Skin of body (tissue), 3 donors: ENCODE measurements at places on chromosomes 4 and X.

GRCh38 chr4:184352891-184353290 lies 121.5 kb downstream of the IRF2 start:
- DNase-seq, result no peak

GRCh38 chr4:32601848-32602247 lies 1881.7 kb downstream of the PCDH7 start:
- DNase-seq, result no peak

DNA sequence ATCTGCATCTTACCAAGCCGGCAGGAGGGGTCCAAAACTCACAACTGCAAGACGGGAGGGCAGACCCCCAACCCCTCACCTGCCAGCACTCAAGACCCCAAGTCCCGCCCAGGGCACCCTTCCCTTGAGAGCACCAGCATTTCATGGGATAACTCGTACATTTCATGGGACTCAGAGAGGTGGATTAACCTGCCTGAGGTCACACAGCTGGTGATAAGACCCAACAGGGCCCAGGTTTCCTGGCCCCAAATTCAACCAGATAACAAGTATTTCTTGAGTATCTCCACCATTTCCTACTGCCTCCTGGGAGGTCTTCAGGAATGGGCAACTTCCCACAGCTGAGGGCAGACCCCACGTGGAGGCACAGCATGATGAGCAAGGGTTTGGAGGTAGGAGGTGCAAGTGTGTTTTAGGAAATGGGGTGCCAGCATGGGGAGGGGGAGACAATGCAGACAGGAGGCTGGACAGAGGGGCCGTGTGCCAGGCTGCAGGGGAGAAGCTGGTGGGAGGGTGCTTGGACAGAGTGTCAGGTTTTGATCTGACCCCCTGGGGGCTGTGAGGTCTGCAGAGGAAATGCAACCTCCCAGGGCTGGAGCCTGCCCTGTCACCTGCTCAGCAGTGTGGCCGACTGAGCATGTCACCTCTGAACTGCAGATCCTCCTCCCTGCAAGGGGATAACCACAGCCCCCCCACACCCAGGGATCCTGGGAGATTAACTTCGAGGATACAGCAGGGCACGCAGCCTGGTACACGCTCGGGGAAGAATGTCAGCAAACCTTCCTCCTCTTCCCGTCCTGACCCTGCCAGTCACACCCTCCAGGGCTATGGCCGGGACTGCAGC lies 4.4 kb downstream of the ADRA2C start:
- DNase-seq, result no peak

- no peak for DNase-seq
Observed at GRCh38 chrX:68985135-68985755, 156.4 kb downstream of the EFNB1 start.

DNA sequence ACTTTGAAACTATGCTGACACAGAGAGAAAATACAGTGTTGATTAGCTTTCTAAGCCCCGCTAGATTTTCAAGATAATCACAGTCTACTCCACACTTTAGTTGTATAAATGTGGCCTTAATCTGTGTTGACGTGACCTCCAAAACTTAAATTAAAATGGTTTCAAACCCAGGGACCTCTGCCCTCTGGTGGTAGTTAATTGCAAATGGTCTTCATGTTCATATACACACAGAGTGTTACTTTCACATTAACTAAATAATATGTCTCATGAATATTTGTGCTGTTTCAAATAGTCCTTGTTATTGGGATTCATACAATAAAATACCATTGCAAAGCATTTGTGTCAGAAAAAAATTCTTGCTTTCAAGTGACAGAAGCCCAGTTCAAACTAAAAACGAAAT lies 64.3 kb downstream of the TASL start:
- DNase-seq, result no peak

GRCh38 chr4:69811166-69811565 lies 48.8 kb downstream of the SULT1E1 start:
- DNase-seq, result no peak

- no peak for DNase-seq
Observed at GRCh38 chr4:184616633-184617551, 32.4 kb downstream of the CASP3 start.

- DNase-seq, result no peak
Observed at GRCh38 chr4:113878668-113879067, 100.8 kb downstream of the ARSJ start.

DNA sequence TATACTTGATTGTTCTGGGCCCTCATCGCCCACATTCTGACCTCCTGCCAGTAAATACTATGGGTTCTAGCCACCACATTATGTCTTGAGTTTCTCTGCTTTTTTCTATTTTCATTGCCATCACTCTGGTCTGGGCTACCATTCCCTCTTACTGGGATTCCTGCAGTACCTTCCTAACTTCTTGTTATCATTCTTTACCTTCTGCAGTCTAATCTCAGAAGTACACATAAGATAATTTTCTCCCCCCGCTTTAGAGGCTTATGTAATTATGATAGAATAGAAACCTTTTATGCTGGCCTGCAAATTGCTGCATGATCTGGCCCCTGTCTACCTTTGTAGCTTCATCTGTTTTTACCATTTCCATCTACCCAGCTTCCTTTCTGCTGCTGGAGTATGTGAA lies 19.2 kb downstream of the STIM2 start:
- no peak for DNase-seq

- no peak for DNase-seq
Observed at GRCh38 chrX:16658284-16658683, 8.3 kb downstream of the S100G start.

GRCh38 chrX:50606300-50606950 lies 135.8 kb upstream of the DGKK start:
- DNase-seq, result no peak

GRCh38 chr4:147011411-147011810 lies 65.7 kb upstream of the TTC29 start:
- no peak for DNase-seq

DNA sequence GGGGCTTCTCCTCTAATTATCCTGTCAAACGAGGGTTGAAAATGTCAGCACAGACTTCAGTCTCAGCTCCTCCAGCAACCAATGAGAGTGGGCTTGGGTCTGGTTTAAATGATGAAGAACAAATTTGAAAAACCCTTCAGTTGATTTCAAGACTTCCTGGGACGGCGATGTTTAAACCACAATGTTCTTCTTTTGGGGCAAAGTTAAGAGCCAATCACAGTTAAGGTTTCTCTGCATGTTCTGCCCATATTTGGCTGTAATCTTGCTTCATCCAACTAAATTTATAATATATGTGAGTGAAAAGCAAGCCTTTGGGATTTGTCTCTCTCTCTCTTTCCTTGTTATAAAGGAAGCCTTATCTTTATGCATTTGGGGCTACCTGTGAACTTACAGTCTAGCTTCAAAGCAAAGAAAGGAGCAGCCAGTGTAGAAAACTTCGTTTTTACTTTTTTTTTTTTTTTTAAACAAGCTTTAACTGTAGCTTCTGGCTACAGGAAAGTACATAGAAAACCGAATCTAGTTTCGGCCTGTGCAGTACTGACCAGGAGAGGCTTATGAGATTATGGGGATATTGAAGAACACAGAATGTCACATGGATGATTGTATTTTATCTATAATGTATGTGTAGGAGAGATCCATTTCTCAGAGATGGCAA lies 46.8 kb upstream of the FAM9C start:
- no peak for DNase-seq

- DNase-seq, result no peak
Observed at GRCh38 chr4:8768357-8768999, 103.2 kb downstream of the HMX1 start.

GRCh38 chr4:38128478-38129459 lies 168.6 kb downstream of the PTTG2 start:
- DNase-seq, result peak; percentile 43

- no peak for DNase-seq
Observed at GRCh38 chr4:65193985-65194384, 476.3 kb downstream of the EPHA5 start.

GRCh38 chr4:113181289-113182007 lies 132.0 kb downstream of the ANK2 start:
- DNase-seq, result no peak

GRCh38 chrX:41824551-41824950 lies 98.8 kb downstream of the CASK start:
- DNase-seq, result no peak

- DNase-seq, result no peak
Observed at GRCh38 chrX:53044995-53045394, 3.6 kb upstream of the GPR173 start.

DNA sequence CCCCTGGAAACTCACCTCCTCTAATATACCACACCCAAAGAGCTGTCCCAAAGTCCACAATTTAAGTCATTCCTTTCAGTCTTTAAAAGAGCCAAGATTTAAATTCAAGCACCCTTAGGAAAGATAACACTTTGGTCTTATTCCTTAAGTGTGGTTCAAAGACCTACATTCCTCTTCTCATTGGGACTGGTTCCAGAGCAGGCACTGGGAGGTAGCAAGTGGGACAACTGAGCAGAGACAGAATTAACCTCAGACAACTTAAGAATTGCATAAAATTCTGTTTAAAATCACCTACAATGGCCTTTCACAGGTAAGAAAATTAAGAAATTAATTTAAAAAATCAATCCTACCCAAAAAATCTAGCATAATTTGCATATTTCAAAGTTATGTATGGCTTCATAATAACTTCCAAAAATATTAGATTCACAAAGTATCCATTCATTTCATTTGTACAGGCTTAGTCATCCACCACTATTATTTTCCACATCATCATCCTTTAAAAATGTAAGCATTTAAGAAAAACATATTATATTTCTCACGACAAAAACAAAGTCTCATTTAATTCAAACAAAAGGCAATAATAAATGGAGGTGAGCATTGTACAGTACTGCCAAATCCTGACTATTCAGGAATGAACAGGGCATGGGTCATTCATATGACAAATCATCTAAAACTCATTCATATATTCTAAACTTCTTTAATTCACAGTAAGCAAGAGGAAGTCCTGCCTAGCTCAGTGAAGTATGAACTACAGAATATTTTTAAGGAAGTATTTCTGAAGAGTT lies 13.6 kb downstream of the PRSS12 start:
- DNase-seq, result no peak

DNA sequence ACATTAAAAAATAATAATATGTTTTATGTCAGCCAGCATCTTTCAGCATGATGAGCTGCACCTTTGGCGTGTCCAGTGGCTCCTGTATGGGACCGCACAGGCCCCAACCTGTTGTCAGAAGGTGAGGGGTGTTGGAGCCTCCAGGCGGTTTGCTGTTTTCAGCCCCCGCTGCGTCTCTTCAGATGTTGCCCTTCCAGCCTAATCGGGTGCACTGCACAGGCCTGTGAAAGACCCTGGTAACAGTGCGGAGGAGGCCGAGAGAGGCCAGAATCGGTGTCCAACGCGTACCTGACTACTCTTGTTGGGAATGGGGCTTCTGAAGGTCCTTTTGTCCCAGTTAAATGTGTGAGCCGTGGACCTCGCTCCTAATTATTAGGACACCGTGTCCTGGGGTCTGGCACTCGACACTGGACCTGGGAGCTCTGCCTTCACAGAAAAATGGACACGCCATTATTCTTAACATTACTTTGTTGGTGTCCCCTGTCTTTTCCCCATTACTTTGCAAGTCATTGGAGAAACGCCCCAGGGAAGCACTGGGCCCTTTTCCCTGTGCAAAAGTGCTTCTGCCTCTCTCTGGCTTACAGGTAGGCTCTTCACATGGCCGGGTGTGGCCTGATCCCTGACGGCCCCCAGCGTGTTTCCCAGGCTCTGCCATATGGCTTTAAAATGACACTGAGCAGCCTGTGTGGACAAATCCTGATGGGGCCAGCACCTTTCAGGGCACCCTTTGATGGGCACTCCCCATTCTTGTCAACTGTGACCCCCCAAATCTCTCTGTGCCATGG lies 51.2 kb downstream of the TBC1D14 start:
- DNase-seq, result no peak

- DNase-seq, result no peak
Observed at GRCh38 chr4:15317246-15317645, 110.6 kb upstream of the C1QTNF7 start.

DNA sequence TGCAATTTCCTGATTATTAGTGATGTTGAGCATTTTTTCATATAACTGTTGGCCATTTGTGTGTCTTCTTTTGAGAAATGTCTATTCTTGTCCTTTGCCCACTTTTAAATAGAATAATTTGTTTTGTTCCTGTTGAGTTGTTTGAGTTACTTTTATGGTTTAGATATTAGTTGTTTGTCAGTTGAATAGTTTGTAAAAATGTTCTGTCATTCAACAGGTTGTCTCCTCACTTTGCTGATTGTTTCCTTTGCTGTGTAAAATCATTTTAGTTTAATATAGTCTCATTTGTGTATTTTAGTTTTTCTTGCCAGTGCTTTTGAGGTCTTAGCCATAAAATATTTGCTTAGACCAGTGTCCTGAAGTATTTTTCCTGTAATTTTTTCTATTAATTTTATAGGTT lies 181.8 kb upstream of the GLRA2 start:
- no peak for DNase-seq

GRCh38 chrX:80799584-80799983 lies 10.1 kb downstream of the BRWD3 start:
- no peak for DNase-seq

- no peak for DNase-seq
Observed at GRCh38 chr4:165425629-165426028, 46.8 kb downstream of the CPE start.

DNA sequence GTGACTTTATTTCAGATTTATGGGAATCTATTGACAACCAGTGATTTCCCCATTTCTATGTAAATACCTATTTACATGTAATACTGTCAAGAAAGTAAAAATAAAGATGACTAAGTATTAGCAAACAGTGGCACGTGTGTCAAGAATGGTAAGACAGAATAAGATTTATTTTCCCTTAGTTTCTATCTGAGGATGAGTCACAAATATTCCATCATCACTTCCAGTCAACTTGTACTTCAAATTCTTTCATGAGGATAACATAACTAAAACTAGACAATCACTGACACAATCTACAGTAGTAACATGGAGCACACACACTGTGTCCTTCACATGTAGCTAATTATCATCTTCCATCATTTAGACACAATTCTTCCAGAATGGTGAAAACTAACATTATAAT lies 625.3 kb upstream of the PCDH7 start:
- DNase-seq, result no peak

DNA sequence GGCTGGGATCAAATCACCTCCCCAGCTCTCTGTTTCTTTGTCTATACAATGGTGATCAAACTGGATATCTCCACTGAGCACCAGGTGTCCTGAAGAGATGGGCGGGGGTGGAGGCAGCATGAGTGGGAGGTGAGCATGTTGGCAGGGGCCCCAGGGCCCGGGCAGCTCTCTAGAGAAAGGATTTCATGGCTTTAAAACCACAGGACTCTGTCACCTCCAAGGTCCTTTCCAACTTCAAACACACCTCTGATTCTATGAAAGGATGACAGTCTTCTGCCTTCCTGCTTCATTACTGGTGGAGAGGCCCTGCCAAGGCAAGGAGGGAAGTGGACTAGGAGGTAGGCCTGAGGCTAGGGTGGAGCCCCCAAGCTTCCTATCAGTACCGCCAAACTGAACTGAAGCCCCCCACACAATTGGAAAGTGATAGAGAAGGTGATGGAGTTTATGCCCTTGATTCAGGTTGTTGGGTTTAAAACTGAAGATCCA lies 38.6 kb downstream of the TRIM2 start:
- DNase-seq, result no peak

- DNase-seq, result no peak
Observed at GRCh38 chr4:120977435-120977997, 55.0 kb upstream of the PRDM5 start.

GRCh38 chrX:110851780-110852179 lies 56.2 kb upstream of the CHRDL1 start:
- no peak for DNase-seq
